GM20000 (cell line): ENCODE measurements at places on chromosomes 4 and X.
A peak's percentile ranks its signal among the peaks of the same experiment; 100 is the strongest.

DNA sequence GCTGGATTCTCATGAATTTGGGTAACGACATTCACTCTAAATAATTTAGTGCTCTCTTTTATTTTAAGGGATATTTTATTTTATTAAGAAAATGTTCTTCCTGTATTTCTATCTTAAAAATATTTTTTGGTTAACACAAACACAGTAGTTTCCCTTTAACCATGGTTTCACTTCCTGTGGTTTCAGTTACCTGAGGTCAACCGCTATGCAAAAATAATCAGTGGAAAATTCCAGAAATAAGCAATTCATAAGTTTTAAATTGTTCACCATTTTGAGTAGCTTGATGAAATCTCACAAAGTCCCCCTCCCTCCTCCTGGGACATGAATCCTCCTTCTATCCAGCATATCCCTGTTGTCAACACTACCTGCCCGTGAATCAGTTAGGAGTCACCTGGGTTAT is 71.4 kb downstream of the GBA3 start:
- DNase-seq, result no peak

DNA sequence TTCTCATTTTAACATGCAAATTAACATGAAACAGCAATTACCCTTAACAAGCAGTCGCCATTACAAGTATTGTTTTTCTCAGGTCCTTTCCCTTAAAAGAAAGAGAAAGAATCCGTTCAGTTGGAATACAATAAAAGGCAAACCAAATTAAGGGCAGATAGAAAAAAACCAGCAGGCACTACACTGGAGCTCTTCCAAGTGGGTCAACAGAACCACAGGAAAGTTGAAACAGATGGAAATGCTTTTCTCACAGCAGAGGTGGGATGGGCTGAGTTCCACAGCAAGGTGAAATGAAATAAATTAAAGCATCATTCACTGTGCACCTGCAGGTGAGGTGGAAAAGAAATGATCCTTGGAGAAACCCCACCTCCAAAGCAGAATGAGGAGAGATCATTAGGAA is 102.6 kb downstream of the APBB2 start:
- no peak for DNase-seq

GRCh38 chr4:15149839-15150592 is 147.7 kb downstream of the CPEB2 start:
- DNase-seq, result peak; percentile 59

DNA sequence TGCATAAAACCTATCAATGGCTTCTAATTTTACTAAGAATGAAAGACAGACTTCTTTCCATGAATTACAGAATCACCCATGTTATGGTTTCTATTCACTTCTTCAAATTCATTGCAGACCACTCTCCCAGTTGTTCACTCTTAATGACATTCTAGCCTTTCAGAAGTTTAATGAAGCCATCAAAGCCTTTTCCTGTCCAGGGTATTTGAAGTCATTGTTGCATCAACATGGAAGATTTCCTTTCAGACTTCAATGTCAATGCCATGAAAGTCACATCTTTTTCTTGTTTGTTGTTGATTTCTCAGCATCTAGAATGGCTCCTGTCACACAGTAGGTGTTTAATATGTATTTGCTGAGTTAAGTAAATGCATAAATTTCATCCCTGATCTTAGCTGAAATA is 48.1 kb upstream of the ARSJ start:
- DNase-seq, result no peak

DNA sequence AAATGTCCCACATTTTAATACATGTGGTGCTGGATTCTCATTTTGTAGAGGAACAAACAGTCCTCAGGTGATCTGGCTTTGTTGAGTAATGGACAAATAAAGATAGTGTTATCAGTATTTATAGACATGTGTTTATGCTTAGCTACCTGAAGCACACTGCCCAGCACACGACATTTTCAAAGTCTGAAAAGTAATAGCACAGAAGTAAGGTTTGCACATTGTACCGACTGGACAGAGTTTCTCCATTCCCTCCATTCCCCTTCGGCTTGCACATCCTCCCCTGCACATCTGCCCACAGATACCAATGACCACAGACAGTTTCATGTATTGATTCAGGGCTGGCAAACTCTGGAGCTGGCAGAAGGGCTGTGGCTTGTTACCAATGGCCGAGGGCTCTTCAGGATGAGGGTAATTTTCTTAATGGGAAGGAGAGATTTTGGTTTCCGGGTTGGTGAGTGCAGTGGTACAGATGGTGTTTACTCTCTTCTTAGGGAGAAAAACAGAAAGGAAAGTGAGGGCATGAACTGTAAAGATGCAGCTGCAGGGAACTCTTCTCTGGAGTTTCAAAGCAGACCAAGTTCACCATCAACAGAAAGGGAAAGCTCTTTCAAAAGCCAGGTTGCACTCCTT is 2.3 kb downstream of the GRPR start:
- DNase-seq, result no peak
